Activated CD4-positive, alpha-beta T cell treated with anti-CD3 and anti-CD28 coated beads for 24 hours (primary cell): ENCODE measurements at places on chromosomes 1 and 21.

- no peak for DNase-seq
These were observed 129.2 kb downstream of the DHRS3 start for GRCh38 chr1:12488666-12489354.

- DNase-seq: no peak
These were observed 1.6 kb upstream of the IER5 start for GRCh38 chr1:181086926-181087325.

GRCh38 chr1:205664399-205665017 is 15.8 kb downstream of the SLC45A3 start:
- no peak for DNase-seq

DNA sequence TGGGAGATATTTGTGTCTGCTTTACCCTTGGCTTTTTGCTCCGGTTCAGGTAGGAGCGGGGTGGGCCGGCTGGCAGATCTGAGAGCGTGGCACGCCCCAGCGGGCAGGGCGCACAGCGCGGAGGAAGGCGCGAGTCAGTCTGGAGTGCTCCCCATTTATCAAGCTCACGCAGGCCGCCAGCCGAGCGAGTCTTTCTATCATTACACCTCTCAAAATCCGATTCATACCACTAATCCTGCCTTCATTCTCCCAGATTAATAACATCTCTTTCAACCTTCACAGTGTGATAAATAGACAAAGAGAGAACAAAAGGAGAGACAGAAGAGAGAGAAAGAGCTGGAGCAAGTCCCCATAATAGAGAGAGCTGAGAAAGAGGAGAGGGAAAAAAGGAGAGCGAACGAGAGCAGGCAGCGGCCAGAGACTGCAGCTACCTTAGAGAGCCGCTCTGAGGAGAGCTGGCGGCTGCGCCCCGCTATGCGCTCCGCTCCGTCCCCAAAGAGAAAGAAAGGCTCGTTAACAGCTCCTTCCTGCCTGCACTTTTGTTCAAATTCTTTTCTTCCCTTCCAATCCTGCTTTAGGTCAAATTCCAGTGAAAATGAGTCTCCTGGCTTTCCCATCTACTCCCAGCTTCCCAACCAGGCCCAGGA is 48.0 kb downstream of the DMAP1 start:
- no peak for DNase-seq
